ENCODE measurements at places on chromosomes 6 and 20. TPM values are rescaled to one million over a fixed set of nuclear protein-coding genes. Genes with fewer than 3 reads are reported as not detected.

Gene TFEB
- total RNA-seq, result 5.3 TPM

Gene TCF15
- not detected for total RNA-seq

Gene PSMB8
- 31.2 TPM for total RNA-seq

Gene TGM6
- not detected for total RNA-seq

Gene PRDM13
- total RNA-seq, result not detected

Gene POM121L2
- total RNA-seq, result not detected

Gene BPIFB1
- total RNA-seq, result not detected

Gene ECHDC1
- 57.6 TPM for total RNA-seq

Gene PI16
- total RNA-seq, result 0.59 TPM

Gene PLG
- not detected for total RNA-seq

Data from smooth muscle cell of the umbilical artery (primary cell).